ENCODE measurements at places on chromosomes 3 and 15.

- DNase-seq = no peak
Observed at GRCh38 chr3:80993241-80993945, 768.1 kb downstream of the GBE1 start.

GRCh38 chr3:172042136-172042662, 2.8 kb downstream of the FNDC3B start:
- no peak for DNase-seq

DNA sequence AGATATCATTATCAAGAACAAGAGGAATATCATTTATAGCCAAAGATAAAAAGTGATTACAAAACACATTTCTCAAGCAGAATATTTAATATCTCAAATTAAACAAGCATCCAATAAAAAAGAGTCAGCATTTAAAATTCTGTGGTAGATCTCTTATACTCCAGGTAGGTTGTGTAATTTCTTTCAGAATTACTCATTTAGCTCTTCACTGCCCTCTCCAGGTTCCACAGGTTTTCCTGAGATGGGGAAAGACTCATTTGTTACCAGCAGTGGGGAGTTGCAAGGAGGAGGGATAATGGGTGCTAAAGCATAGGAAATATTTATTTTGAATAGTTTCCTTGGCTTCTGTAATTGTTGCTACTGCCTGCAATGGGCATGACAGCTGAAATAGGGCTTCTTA, 83.1 kb upstream of the RASGRP1 start:
- DNase-seq = no peak

- DNase-seq = no peak
Observed at GRCh38 chr3:4600493-4600892, 107.3 kb downstream of the ITPR1 start.

DNA sequence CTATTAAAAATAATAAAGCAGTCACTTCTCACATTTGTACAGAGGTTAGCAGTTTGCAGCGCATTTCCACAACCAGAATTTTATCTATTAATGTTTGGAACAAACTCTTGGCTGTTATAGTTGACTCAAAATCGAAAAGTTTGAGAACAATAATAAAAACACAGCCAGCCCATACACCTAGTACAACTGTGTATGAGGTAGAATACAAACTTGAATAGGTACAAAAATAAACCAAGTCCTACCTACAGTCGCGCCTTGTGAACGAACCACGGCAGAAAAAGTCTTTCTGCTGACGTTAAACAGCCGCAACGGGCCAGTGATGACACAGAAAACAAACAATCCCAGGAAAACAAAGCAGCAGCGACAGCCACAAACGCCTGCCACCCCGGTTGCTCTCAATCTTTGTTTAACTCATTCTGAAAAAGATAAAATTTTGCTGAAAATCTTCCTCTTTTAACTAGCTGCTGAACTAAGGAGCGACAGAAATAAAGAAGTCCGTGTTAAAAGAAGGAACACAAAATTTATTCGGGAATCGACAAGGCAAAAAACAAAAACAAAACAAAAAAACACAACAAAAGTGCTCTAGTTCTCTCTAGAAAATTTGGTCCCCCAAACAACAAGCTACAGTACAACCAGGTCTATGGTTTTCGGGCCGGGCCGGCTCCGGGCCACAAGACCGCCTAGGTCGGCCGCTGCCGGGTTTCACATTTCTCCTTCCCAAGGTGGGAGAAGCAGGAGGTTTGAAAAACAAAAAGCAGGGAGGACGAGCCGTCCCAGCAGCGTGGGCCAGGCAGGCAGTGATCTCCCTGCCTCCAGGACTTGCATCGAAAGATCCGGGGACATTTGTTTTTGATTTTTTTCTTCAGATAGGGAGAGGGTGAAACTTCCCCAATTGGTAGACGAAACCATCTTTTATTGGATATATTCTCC, 2.9 kb downstream of the FOXL2 start:
- DNase-seq = no peak

GRCh38 chr3:49092938-49093852, 676 bp downstream of the QRICH1 start:
- DNase-seq = peak; percentile 72

DNA sequence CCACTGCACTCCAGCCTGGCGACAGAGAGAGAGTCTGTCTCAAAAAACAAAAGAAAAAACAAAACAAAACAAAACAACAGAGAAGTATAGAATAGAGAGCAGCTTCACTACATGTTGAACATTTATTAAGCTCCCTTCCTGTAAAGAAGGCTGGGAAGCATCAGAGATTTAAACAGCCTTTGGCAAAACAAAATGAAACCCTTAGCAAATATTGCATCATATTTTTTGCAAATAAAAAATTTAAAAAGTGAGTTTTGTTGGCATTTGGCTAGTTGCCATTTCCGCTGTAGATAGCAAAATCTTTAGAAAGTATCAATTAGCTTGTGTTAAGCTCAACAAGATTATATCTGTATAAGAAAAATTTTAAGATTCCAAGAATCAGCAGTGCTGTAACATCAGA, 151.2 kb downstream of the SERPINI1 start:
- DNase-seq = no peak

DNA sequence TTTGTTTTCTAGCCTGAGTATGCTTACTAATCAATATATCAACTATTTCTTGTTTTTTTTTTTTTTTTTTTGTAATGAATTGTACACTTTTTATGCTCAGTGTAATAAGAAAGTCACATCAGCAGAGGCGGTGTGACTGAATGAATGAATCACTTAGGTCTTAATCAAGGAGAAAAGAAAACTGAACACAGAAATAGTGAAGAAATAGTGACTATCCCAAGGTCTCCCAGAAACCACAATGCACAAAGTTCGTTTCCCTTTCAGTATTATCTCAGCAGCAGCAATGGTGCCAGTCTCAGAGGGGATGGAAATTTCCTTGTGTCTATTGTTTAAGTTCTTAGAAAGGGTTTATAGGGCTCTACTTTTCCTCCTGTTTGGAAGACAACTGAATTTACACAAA, 80.7 kb downstream of the NR1I2 start:
- no peak for DNase-seq

GRCh38 chr3:168616915-168617314, 521.2 kb upstream of the GOLIM4 start:
- no peak for DNase-seq

GRCh38 chr15:82128401-82129148, 82.8 kb upstream of the MEX3B start:
- no peak for DNase-seq

DNA sequence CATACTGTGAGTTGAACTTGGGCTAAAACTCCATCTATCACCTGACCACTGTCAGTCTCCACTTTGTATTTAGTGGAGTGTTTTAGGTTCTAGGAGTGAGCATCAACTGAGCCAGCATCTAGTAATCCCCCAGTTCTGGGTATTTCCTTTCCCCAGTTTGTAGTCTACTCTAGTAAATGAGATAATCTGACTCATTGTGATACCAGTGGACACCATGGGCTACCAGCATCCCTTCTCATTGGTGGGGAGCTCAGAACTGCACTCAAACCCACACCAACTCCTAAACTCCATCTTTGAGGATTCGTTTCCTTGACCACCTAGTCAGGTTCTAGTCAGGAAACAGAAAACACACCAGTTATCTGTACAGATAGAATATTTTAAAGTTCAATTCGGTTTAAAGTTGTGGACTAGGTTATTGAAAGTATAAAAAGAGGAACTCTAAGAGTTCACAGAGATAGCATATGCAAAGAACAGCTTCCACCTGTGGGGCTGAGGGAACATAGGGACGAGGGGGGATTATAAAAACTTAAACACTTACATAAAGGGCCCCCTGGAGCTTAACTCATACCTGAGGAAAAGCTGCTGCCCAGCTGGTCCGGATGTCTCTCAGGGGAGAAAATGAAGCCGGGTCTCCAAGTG, 36.0 kb downstream of the LEO1 start:
- DNase-seq = no peak

GRCh38 chr3:94115482-94115881, 52.6 kb downstream of the NSUN3 start:
- DNase-seq = no peak

- DNase-seq = no peak
Observed at GRCh38 chr3:122745369-122746021, 48.1 kb downstream of the HSPBAP1 start.

DNA sequence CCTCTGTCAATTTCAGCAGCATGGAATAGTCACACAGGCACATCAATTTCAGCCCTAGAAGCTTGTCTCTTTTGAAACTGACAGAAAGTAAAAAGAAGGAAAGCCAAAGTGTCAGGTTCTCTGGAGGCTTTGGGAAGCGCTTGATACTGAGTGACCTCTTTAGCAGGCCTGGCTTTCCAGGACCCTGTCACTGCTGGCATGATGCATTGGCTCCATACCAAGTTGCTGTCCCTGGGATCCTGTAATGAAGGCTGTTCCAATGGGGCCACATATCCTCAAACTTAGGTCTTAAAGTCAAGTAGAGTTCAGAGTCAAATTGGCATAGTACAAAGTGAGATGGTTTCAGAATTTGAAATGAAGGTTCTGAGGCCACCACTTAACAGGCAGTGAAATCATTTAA, 640.9 kb downstream of the SQOR start:
- no peak for DNase-seq

DNA sequence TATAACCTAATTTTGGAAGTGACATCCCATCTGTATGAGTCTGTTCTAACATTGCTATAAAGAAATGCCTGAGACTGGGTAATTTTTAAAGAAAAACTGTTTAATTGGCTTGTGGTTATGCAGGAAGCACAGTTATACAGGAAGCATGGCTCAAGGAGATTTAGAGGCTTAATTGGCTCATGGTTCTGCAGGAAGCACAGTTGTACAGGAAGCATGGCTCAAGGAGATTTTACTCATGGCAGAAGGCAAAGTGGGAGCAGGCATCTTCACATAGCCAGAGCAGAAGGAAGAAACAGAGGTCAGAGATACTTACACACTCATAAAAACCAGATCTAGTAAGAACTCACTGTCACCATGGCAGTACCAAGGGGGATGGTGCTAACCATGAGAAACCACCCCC, 193.1 kb upstream of the ADAMTS9 start:
- DNase-seq = no peak

GRCh38 chr3:157447026-157447694, 10.5 kb downstream of the PTX3 start:
- no peak for DNase-seq

GRCh38 chr3:18609187-18609586, 184.0 kb upstream of the SATB1 start:
- no peak for DNase-seq

DNA sequence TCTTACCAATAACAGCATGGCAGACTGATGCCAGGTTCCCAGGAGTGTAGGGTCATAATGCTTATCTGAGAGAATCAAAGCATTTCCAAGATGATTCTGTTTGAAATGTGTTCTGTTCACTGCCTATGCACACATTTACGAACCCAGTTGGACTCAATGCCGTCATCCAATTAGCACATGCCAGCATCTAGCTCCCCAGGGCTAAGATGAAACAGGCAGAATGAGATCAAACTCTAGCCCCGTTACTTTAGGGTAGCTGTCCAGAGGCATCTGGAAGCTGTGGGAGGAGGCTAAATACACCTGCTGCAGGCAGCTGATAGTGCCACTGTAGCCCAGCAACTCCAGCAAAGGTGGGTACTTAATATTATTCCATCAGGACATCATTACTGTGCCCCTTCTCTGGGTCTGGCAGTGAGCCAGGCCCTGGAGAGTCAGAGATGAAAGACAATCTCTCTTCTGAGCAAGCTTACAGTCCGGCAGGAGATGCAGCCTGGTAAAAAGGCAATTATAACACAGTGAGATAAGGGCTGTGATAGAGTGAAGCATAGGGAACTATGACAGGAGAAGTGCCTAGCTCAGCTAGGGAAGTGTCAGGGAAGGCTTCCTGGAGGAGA, 156.4 kb upstream of the PPP2R3A start:
- DNase-seq = no peak

DNA sequence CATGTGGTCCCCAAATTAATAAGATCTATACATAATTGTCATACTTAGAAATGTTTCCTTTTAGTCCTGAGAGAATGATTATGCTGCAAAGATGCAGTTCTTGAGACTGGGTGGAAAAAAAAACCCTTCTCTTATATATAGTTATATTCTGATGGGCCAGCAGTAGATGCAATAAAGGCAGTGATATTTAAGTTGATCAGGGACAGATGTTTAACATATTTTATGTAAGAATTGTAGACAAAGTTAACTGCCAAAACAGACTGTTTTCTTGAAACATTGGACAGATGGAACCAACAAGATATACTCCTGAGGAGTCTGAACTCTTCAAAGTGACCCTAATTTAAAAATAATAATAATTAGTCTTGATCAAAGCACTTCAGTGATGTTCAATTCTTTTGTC, 172.0 kb upstream of the LRIG1 start:
- no peak for DNase-seq

DNA sequence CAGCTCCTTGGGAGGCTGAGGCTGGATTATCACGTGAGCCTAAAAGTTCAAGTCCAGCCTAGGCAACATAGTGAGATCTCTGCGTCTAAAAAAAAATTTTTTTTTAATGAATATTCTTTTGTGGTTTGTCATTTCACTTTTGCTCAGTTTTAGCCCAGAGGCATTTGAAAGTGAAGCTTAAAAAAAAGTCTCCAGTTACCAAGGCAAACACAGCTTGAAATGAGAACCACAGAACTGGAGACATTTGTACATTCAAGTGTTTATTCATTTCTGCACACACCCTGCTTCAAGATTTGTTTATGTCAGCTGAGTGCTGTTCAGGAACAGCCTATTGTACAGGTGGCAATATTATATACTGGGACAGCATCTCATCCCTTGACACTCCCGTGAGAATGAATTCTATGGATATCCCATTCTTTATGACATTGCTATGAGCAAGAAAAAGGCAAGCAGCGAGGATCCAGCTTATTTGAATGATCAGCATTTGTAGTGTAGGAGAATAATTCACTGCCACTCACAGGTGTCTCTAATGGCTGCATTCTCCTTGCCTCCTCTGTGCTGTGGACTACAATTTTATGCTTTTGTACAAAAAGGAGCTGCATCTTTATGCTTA, 444.8 kb upstream of the GRM7 start:
- no peak for DNase-seq

GRCh38 chr3:175983379-175983778, 1124.2 kb downstream of the NAALADL2 start:
- DNase-seq = no peak

GRCh38 chr15:56736881-56737707, 3.8 kb upstream of the ZNF280D start:
- no peak for DNase-seq

DNA sequence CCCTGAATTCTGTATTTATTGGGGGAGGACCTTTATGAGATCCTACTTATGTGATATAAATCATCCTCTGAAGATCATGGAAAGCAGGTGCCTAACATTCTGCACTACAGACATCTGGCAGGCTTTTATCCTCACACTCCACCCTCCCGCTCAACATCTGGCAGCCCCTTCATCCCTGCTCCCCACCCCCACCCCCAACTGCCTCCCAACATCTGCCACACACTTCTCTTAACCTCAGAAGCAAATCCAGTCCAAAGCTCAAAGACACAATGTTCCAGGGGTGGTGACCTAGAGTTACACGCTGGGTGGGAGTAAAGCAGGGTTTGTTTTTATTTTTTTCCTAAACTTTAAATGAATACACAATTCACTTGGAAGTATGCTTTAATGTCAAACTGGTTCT, 184.5 kb upstream of the ATP11B start:
- no peak for DNase-seq

DNA sequence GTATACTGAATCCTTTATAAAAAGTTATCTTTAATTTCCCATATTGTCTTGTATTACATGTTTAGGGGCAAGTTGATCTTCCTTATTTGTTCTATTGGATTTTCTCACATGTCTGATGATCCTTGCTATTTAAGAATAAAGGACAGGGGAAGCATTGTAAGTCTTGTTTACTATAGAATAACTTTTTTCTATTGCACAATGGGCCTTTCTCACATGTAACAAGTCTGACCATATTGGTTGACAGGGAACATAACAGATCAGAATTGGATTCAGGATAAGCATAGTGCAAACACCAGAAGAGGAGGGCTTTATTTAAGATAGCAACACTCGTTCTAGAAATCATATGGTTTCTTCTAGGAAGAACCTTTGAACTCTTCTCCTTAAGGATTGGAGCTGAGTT, 257.9 kb upstream of the RBMS3 start:
- no peak for DNase-seq
